Astrocyte (in vitro differentiated cells and primary cell): ENCODE measurements at places on chromosomes 7 and 10. TPM values are rescaled to one million over a fixed set of nuclear protein-coding genes. Genes with fewer than 3 reads are reported as not detected.

- H3K27me3 ChIP-seq, result peaks cover 5% of the 10 kb centered on the region
- no peak for DNase-seq
- H3K27ac ChIP-seq, result no peak overlapping the region
- H3K36me3 ChIP-seq, result no peaks in the 10 kb centered on the region
These were observed 225.2 kb upstream of the PRSS58 start for GRCh38 chr7:142482891-142483658.

- no peak for DNase-seq
- H3K36me3 ChIP-seq, result no peaks in the 10 kb centered on the region
- H3K27ac ChIP-seq, result no peak overlapping the region
- no peaks in the 10 kb centered on the region for H3K4me1 ChIP-seq
- peaks cover 34% of the 10 kb centered on the region for H3K27me3 ChIP-seq
These were observed 7.6 kb downstream of the WNT8B start for GRCh38 chr10:100470367-100470766.

GRCh38 chr7:38927751-38928150 is 18.8 kb upstream of the VPS41 start:
- H3K4me1 ChIP-seq, result peaks cover 4% of the 10 kb centered on the region
- no peak overlapping the region for H3K4me3 ChIP-seq
- no peaks in the 10 kb centered on the region for H3K36me3 ChIP-seq
- H3K27me3 ChIP-seq, result peaks cover 2% of the 10 kb centered on the region
- H3K27ac ChIP-seq, result no peak overlapping the region
- DNase-seq, result no peak

GRCh38 chr10:7258948-7259523 is 151.8 kb downstream of the SFMBT2 start:
- no peaks in the 10 kb centered on the region for H3K36me3 ChIP-seq
- peak overlapping the region; percentile 9 for H3K27ac ChIP-seq
- H3K27me3 ChIP-seq, result no peaks in the 10 kb centered on the region
- peak; percentile 52 for DNase-seq

DNA sequence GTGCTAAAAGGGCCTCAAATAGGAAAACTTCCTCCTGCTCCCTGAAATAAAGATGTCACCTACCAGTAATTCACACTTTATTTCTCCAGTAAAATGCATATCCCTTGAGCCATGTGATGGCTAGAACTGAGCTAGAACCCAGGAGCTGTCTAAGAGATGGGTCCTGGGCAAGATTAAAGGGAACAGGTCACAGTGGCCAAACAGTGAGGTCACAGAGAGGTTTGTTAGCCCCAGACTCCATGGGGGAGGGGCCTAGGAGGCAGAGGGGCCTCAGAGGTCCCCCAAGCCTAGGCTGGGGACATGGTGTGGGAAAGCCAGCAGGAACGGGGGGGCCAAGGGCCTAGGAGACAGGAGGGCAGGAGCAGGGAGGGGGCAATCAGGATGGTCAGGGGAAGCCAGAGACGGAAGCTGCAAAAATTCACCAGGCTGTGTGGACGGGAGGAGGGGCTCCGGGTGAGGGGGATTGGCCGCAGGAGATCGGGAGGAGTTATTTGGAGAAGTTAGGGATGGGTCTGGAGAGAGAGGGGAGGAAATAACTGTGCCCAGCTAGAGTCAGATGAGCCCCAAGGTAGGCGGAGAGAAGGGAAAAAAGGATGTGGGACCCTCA is 3.3 kb downstream of the FBXO24 start:
- H3K4me1 ChIP-seq, result peaks cover 13% of the 10 kb centered on the region
- no peak overlapping the region for H3K27ac ChIP-seq
- H3K4me3 ChIP-seq, result no peak overlapping the region
- DNase-seq, result no peak
- H3K36me3 ChIP-seq, result no peaks in the 10 kb centered on the region

DNA sequence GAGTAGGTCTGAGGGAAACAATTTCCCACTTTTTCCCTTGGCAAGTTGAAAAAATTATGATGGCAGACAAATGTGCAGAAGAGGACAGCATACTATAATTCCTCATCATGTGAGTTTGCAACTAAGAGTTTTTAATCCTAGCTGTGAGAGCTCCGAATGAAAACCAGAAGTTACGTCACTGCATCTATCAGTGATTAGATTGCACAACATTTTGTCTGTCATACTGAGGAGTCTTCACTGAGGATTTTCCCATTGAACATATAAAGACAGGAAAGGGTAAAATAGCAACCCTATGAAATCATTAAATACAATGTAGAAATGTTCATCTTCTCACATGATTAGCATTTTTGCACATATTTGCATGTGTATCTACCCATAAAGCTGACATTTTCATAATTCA is 45.8 kb downstream of the ZNF736 start:
- DNase-seq, result no peak
- H3K4me3 ChIP-seq, result no peak overlapping the region
- H3K27me3 ChIP-seq, result no peaks in the 10 kb centered on the region
- no peaks in the 10 kb centered on the region for H3K36me3 ChIP-seq
- no peak overlapping the region for H3K27ac ChIP-seq

DNA sequence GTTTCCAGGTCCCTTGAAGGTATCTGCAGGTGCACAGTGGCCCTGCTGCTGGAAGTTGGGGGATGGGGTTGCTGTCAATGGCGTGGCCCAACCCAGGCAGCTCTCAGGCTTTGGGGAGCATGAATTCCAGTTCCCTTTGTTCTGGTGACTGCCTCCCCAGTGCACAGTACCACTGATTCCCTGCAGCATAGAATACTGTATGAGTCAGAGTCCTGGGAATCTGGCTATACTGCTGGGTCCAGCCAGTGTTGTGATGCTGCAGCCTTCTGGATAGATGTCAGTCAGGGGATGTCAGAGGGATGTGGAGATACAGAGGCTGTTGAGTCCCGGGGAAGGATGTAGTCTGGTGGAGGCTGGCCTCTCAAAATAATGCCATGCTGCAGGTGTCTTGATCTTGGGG is 99.3 kb downstream of the LANCL2 start:
- DNase-seq, result no peak
- no peaks in the 10 kb centered on the region for H3K4me1 ChIP-seq
- H3K27ac ChIP-seq, result no peak overlapping the region
- no peak overlapping the region for H3K4me3 ChIP-seq

- H3K4me1 ChIP-seq, result no peaks in the 10 kb centered on the region
- H3K27me3 ChIP-seq, result no peaks in the 10 kb centered on the region
- H3K4me3 ChIP-seq, result no peak overlapping the region
- no peak for DNase-seq
These were observed 311.0 kb downstream of the GPAM start for GRCh38 chr10:111872591-111872990.

DNA sequence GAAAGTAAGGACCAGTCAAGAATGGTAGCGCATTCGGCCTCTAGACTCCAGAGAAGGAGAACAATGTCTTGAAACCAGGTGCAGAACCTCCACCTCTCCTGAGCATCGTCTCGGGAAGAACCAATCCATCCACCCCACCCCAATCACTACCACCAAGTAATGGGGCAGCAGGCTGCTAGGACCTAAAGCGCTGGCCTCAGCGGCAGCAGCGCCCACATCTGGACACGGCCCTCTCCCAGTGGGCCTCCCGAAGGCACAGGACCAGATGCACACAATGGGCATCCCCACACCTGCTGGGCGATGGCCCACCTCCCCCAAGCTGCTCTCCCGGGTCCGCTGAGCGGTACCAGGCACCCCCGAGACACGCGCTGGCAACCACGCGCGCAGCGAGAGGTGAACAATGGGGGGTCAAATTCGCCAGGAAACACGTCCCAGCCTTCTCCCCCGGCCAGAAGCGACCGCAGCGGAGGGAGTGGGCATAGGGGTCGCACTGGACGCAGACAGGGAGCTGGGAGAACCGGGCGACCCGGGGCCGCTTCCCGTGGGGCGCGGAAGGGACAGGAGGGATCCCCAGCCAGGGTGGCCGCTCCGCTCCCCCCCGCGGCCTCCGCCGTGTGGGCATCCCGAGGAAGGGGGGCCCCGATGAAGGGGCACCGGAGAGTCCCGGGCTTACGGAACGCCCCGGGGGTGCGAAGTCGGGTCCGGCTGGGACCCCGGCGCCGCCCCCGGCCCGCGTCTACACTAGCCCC is 506 bp downstream of the CTTNBP2 start:
- peak overlapping the region; percentile 73 for H3K4me3 ChIP-seq
- no peak for DNase-seq
- no peaks in the 10 kb centered on the region for H3K36me3 ChIP-seq

Gene PDE1C
- total RNA-seq, result 14.9 and 31.6 TPM in 2 replicates

Gene CTNNA3
- total RNA-seq, result 0.73 and 0.75 TPM in 2 replicates

DNA sequence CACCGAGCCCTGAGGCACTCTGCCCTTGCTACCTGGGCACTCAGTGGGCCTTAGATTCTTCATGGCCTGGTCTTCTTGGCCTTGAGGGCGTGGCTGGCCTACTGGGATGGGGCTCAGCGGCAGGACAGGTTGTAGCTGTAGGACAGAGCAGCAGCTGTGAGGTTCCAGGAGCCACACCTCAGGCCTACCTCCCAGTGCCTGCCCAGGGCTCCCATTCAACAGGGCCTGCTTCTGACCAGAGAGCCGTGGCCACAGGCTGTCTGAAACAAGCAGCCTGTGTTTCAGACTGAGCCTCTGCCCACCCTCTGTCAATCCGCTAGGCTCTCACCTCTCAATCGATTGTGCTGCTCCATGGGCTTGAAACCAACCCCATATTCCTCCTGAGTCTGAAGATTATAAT is 928.0 kb upstream of the ZNF722 start:
- DNase-seq, result no peak
- no peak overlapping the region for H3K27ac ChIP-seq
- H3K4me3 ChIP-seq, result no peak overlapping the region
- no peaks in the 10 kb centered on the region for H3K4me1 ChIP-seq
- H3K27me3 ChIP-seq, result no peaks in the 10 kb centered on the region

DNA sequence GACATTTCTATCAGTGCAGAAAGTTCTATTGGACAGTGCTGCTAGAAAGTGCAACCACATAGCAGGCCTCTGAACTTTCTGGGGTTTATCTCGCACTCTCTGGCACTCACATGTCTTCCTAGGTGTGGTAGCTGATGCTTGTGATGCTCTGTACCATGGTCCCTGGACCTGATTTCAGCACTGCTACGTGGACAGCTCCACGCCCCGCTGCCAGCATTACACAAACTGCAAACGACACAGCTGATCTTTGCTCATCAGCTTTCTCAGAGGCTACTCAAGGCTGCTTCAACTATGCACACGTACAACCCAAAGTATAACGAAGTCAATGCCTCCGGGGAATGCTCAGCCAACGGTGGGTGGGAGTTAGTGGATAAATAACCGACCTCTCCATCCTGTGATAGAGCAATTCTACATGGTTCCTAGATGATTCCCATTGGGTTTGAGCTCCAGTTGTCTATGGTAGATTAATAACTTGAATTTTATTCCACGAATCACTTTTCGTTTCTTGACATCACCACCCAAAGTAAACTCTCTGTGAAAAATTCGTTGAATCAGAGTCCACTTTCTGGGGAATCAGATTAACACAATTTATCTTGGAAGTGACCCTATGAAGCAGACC is 302.5 kb downstream of the ACTR3B start:
- H3K27ac ChIP-seq, result no peak overlapping the region
- no peaks in the 10 kb centered on the region for H3K4me1 ChIP-seq
- H3K27me3 ChIP-seq, result no peaks in the 10 kb centered on the region
- DNase-seq, result no peak

DNA sequence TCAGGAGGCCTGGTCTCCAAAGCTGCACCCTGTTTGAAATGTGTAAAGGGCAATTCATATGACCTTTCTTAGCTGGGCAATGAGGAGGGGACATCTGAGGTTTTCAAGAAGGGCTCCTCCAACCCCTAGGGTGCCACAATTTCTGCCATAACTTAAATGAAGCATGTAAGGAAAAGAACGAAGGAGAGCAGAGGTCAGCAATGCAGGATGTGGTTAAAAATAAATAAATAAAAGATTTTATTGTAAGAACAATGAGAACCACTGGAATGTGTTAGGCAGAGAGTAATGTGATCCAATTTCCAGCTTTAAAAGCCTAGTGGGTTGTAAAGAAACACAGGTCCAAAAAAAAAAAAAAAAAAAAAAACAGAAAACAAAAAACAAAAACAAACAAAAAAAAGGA is 673.1 kb downstream of the TNS3 start:
- peaks cover 23% of the 10 kb centered on the region for H3K4me1 ChIP-seq
- peak overlapping the region; percentile 78 for H3K27ac ChIP-seq
- peak overlapping the region; percentile 30 for H3K4me3 ChIP-seq
- no peaks in the 10 kb centered on the region for H3K36me3 ChIP-seq

DNA sequence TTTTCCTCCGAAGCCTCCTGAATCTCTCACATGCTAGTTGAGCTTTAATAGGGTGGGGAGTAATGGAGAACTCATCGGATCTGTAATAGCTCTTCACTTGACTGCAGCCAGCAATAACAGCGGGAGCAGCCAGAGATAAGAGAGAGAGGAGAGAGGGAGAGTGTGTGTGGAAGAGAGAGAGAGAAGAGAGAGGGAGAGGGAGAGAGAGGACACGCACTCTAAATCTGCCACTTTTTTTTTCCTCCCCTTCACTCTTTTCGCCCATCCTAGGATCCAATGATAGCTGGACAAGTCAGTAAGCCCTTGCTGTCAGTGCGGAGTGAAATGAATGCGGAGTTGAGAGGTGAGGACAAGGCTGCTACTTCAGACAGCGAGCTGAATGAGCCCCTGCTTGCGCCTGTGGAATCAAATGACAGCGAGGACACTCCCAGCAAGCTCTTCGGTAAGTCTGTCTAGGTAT is 107.9 kb downstream of the POU6F2 start:
- peak overlapping the region; percentile 34 for H3K4me3 ChIP-seq
- H3K4me1 ChIP-seq, result no peaks in the 10 kb centered on the region
- H3K27ac ChIP-seq, result no peak overlapping the region

GRCh38 chr10:68212721-68213352 is 19.1 kb downstream of the ATOH7 start:
- peak; percentile 7 for DNase-seq
- no peak overlapping the region for H3K27ac ChIP-seq
- no peak overlapping the region for H3K4me3 ChIP-seq

GRCh38 chr10:55668326-55668922 is 692.6 kb downstream of the ZWINT start:
- no peaks in the 10 kb centered on the region for H3K27me3 ChIP-seq
- H3K4me3 ChIP-seq, result no peak overlapping the region
- no peak overlapping the region for H3K27ac ChIP-seq
- H3K36me3 ChIP-seq, result no peaks in the 10 kb centered on the region
- no peak for DNase-seq

Gene ZNF107
- 5.7 and 7.8 TPM in 2 replicates for total RNA-seq

- H3K4me1 ChIP-seq, result peaks cover 29% of the 10 kb centered on the region
- no peak overlapping the region for H3K27ac ChIP-seq
- H3K27me3 ChIP-seq, result peaks cover 8% of the 10 kb centered on the region
- H3K36me3 ChIP-seq, result no peaks in the 10 kb centered on the region
These were observed 4.5 kb downstream of the AMZ1 start for GRCh38 chr7:2692543-2692942.

DNA sequence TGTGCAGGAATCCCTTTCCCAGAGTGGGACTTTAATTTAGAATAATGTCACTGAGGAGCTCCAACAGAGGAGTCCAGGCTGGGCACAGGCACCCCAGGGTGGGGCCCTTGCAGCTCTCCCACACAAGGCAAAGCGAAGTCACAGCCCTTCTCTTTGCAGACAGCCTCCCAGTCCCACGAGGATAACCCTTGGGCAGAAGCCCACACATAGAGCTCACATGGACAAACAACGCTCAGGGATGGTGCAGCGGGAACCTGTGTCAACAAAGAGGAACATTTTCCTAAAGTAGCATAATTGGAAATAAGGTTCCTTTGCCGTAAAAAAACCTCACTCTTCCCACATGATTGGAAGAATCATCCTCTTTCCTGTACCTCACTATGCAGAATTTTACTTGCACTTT is 29.3 kb upstream of the GGCT start:
- H3K4me3 ChIP-seq, result no peak overlapping the region
- DNase-seq, result no peak
- H3K27ac ChIP-seq, result no peak overlapping the region

- DNase-seq, result no peak
- H3K4me1 ChIP-seq, result no peaks in the 10 kb centered on the region
- H3K36me3 ChIP-seq, result no peaks in the 10 kb centered on the region
- H3K27me3 ChIP-seq, result no peaks in the 10 kb centered on the region
- no peak overlapping the region for H3K27ac ChIP-seq
These were observed 175.9 kb downstream of the PTN start for GRCh38 chr7:137167609-137168008.
